NCI-H446 (cell line): ENCODE measurements at places on chromosomes 13 and 19.

GRCh38 chr19:54426291-54426931, 11.1 kb downstream of the TTYH1 start:
- no peak for DNase-seq

GRCh38 chr13:73146707-73147106, 87.9 kb downstream of the KLF5 start:
- no peak for DNase-seq

DNA sequence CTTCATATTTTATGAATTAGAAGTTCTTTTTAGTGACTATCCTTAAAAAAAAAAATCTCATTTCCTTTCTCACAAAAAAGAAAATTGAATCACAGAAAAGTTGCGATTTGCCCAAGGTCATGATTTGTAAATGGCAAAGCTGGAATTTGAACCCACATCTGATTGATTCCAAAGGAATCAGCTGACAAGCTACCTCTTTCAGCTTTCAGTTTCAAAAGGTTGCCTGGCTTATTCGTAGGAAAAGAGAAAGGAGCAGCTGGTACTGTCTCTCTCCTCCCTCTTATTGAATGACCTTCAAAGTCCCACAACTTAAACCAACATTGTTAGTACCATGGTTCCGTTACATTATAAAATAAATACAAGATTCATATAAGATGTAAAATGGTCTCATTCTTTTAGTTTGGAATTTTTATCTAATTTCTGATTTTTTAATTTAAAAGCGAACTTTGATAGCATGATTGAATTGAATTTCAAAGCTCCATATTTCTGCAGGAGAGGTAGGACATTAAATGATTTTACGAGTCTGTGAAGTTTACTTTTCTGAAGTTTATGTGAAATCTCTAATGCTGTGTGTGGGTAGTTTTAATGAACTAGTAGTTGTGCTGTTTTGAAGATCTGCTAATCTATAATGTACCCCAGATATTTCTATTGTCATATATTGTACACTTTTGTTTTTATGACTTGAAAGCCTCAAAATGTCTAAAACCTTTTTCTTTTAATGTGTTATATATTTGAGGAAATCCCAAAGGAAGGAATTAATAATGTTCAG, 18.5 kb upstream of the KCTD4 start:
- no peak for DNase-seq

DNA sequence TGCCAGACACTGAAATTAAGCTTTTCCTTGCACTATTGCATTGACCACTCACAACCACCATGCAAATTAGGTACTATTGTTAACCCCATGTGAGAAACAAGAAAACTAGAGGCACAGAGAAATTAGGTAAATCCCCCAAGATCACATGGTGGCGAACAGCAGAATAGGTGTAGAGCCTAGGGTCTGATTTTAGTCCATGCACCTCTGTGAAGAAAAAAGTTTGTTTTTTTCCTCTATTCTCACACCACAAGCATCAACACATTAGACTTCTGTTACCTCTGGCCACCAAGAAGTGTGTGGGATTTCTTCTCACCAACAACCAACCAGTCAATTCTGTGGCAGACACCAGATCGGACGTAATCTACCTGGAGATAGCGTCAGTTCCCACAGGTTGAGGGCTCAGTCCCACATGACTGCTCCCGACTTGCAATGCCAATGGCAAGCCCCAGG, 391.9 kb downstream of the COG6 start:
- DNase-seq = no peak

DNA sequence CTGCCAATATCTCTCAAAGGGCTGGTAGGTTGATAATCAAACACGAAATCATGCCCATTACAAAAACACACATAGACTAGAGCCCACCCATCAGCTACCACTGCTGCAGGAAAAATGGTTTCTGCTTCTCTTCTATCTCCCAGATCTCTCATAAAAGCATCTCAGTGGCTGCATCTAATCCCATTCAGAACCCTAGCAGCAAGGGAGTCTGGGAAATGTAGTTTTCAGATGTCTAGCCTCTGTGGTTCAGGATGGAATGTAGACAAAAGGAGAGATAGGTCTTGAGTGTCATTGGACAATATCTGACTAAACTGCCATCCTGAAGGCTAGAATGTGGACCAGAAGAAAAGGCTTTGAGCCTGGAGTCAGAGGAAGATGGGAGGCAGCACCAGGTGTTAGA, 32.1 kb downstream of the RDH8 start:
- DNase-seq = no peak
